H4 (cell line): ENCODE measurements at places on chromosomes 13 and 19. TPM values are rescaled to one million over a fixed set of nuclear protein-coding genes. Genes with fewer than 3 reads are reported as not detected.

DNA sequence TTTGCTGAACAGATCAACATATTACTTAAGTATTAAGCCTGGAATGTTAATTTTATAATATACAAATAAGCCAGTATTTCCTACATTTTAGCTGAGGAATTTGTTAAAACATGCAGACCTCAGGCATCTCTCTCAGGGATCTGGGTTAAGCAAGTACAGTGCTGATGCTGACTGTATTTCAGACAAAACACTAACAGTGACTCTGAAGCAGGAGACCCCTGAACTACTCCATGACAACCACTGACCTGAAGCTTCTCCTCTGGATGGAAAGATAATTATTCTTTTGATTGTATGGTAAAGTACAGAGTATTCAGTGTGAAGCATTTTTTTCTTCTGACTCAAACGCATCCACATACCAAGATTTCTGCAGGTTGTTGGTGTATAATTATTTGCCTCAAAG lies 680.8 kb downstream of the LIG4 start:
- DNase-seq = no peak

GRCh38 chr19:33224694-33225457 lies 774 bp downstream of the SLC7A10 start:
- no peak for DNase-seq

GRCh38 chr19:16652854-16653253 lies 7.1 kb downstream of the SMIM7 start:
- DNase-seq = no peak

Gene TMEM91
- 0.08 and 0.97 TPM in 2 replicates for total RNA-seq

DNA sequence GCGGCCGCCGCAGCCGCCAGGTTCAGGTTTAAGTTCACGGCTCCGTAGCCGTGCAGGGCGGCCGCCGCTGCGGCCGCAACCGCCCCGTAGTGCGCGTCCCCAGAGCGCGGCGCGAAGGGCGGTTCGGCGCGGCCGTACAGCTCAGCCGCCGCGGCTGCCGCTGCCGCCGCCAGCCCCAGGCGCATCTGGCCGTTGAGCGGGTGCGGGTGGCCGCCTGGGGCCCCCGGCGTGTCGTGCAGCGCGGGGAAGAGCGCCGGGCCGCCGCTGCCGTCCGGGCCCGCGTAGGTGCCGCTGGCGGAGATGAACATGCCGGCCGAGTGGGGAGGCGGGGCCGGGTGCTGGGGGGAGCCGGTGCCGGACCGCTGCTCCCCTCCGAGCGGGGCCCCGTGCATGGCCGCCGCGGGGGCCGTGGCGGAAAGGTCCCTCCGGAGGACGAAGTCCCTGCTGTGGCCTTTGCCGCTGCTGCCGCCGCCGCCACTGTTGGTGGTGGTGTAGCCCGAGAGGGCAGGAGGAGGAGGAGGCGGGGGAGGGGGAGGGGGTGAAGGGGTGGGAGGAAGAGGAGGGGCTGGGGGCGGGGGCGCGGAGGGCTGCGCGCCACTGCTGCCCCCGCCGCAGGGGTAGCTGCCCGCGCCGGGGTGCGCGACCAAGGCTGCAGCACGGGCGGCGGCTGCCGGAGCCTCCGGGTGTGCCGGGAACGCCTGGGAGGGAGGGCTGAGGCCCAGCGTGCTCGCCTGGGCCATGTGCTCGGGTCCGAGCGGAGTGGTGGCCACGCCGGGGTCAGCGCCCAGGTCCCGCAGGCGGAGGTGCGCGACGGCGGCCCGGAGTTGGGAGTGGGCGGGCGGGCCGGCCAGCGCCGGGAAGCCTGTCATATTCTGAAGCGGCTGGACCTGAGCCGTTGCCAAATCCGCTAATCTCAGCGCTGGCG lies 654 bp downstream of the ZIC5 start:
- no peak for DNase-seq

DNA sequence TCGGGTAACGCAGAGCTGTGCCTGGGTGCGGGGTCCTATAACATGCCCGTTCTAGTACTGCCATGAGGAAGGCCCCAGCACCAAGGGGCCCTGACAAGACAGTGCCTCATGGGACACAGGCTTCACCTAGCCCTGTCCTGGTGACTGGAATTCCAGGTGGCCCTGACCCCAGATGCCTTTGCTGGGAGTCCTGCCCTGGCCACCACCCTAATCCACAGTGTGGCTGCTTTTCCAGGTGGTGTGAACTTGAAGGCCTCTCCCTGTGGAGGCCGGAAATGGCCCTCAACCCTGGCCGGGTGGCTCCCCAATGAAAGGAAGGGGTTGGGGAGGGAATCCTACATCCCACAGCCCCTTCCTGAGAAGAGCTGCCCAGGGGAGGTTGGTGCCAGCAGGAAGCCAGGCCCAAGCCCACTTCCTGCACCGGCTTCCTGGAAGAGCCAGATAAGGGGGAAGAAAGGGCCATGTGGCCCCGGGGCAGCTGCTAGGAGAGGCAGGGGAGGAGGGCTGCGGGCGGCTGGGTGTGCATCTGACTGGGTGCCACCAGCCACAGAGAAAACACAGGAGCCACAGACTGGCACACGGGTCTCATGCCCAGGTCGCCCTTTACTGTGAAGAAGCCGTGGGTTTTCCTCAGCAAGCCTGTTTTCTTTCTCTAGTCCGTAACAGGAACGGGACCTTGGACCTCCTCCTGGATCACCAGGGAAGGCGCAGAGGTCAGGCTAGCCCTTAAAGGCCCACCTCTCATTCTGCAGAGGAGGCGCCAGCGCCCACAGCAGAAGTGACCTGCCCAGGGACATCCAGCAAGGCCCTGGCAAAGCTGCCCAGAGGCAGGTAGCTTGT lies 4.7 kb downstream of the LSM4 start:
- no peak for DNase-seq

DNA sequence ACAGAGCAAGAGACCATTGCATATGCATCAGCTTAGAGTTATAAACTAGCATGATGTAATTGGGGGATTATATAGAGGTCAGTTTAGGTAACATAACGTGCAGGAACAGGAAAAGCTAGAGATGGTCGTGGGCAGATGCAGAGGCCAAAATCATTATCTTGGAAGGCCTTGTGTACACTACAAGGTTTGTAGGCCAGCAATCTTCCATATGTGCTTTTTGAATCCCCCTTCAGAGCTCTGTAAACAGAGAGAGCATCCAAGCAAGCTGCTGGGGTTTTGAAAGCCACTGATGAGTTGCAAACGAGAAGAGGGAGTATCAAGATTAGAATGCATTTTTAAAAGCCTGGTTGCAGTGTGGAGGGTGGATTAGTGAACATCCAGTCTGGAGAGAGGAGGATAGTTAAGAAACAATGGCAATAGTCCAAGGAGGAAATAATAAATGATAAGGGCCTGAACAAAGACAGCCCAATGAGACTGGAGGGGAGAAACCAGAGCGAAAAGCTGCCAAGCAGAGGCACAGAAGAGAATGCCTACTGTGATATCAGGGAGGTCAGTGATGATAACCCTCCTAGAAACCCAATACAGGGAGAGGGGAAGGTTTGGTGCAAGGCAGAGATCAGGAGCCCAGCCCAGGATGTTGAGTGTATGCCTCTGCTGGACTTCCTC lies 109.6 kb downstream of the ZAR1L start:
- no peak for DNase-seq

- no peak for DNase-seq
These were observed 136.9 kb upstream of the SPRY2 start for GRCh38 chr13:80477661-80478443.

Gene ZSCAN4
- not detected in 2 replicates for total RNA-seq

Gene TMEM161A
- total RNA-seq = 21.8 and 26.2 TPM in 2 replicates

DNA sequence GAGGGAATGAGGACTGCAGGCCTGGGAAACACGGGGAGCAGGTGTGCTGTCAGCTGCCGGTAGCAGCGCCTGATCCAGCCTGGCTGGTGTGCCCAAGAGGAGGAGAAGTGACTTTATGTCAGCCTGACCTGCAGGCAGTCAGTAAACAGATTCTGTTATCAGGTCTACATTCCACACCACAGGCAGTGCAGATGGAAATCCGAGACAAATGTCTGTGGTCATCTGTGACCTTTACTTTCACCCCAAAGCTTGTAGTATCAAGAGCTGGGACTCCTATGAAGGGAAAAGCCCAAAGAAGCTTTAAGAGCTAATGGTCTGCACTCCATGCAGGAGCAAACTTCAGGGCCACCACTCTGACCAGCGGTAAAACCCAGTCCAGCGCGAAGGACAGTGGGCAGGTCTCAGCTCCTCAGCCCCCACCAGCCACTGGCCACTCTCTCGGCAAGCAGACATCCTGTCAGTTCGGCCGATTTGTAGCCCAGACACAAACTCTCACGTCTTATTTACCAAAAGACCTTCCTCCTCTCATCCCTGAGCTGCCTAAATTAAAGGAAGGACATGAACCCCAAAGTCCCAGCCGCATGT lies 7.7 kb downstream of the EPS15L1 start:
- DNase-seq = no peak

Gene ZNF792
- 6.3 and 7.6 TPM in 2 replicates for total RNA-seq

Gene CA11
- total RNA-seq = 2.2 and 8.3 TPM in 2 replicates
